ENCODE measurements at places on chromosomes 5 and 9.

DNA sequence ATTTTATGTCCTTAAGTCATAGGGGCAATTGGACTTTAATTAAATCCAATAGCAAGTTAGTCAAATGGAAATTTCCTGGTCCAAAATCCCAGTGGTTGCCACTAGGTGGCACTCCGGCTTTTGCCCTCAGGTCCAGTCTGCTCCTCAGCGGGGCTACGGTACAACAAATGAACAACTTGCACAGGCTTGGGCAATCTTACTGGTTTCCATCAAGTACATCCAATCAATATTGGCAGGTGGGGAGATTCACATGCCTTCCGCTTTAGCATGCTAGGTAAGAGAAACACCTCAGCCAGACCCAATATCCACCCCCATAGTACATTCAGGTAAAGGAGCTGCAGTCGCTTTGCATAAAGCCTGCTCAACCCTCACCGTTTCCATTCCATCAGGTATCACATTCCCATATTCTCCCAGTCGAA is 6.3 kb upstream of the MXD3 start:
- DNase-seq, result peak; percentile 63

GRCh38 chr5:157431544-157432200 is 28.3 kb upstream of the NIPAL4 start:
- DNase-seq, result peak; percentile 4

- peak; percentile 44 for DNase-seq
These were observed 932 bp downstream of the SLC12A2 start for GRCh38 chr5:128084228-128085167.

- no peak for DNase-seq
These were observed 79.5 kb downstream of the PRRT1B start for GRCh38 chr9:131624636-131625507.
